NCI-H526 (cell line): ENCODE measurements at places on chromosomes 4 and X.
A peak's percentile ranks its signal among the peaks of the same experiment; 100 is the strongest.

DNA sequence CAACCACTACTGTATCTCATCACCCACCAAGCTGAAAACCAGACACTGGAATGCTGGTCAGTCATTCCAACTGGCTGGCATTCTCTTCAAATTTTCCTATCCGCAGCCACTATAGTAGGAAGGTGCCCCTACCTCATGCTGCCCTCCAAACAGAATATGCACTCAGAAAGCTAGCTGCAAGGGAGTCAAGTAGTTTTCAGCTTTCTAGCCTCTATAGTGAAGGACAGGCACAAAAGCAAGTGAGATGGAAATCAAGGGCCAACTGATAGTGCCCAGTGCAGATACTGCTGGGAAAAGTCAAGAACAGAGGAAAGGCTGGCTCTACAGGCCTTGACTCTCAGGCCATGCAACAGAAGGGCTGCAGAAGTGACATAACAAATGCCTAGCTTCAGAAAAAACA, 47.2 kb downstream of the BCOR start:
- DNase-seq: no peak

- no peak for DNase-seq
These were observed 59.4 kb downstream of the PHF8 start for GRCh38 chrX:53984895-53985294.

DNA sequence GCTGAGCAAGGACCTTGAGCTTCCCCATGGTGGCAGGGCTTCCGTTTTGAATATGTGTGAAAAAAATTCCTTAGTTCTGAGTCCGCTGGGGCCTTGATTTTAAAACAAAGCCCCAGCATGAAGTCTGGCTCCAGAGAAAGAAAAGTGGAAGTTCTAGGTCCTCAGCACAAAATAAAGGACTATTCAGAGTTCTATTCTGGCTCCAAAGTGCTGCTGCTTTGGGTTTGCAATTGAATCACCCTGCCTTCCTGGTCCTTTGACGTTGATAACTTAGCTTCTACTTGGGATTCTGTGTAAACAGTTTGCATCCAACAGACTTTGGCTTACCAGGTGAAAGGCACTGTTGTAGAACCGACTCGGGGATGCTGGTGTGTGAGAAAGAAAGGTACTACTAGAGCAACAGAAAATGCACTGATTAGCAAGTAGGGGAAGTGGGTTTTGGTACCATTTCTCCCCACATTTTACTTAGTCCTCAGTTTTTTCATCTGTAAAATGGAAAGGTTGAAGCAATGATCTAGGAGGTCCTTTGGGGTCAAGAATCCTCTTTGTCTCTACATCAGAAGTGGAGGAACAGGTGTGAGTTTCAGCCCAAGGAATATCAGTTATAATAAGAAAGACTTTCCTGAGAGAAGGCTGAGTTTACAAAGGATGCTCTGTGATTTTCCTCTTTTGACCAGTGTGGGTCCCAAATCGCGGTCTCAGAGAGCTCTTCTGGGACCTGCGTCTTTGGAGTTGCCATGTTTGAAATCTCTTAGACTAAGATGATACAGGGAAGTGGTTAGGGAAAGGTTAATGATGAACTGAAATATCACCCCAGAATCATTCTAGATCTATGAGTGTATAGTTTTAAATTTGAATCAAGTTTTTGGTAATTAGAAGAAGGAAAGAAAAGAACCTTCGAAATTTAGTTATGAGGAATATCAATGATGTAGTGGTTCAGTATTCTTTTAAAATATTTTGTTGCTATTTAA, 28.2 kb downstream of the IGFBP7 start:
- no peak for DNase-seq

DNA sequence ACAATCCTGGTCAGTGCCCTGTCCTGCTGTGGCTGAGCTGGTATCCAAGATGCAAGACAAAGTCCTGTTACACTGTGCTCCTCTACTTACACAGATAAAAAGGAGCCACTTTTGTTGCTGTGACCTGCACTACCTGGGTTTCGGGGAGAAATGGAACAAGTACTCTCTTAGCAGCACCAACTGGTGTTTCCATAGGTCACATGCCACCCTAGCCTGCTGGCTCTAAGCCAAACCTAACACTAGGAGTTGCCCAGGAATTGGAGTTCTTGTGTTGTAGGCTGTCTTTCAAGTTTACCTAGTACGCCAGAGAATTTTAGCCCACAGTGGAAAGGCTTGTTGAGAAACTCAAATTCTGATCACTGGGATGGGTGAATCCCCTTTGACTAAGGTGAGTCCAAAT, 727.4 kb downstream of the FAM133A start:
- no peak for DNase-seq

GRCh38 chrX:110214684-110215083, 103.2 kb downstream of the AMMECR1 start:
- no peak for DNase-seq

DNA sequence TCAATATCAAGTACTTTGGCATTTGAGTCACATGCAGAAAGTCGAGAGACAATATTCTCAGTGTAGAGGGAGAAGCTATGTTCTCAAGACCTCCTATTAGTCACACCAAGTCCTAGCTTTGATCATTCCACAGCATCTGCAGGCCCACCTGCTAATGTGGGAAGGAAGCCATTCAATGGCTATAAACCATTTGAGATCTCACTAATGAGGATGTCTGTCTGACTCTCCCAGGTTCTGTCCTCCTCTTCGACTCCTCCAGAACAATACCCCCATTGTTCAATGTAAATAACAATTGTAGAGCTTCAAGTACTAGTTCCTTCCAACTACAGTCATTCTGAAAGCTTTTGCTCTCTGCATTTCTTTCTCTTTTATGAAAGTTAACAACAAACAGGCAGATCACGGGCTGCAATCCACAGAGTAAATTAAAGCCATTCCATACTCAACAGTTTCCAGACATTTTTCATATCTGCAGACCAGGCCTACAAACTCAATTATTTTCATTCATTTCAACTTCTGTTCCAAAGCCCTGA, 140.2 kb upstream of the EDNRA start:
- DNase-seq: no peak

DNA sequence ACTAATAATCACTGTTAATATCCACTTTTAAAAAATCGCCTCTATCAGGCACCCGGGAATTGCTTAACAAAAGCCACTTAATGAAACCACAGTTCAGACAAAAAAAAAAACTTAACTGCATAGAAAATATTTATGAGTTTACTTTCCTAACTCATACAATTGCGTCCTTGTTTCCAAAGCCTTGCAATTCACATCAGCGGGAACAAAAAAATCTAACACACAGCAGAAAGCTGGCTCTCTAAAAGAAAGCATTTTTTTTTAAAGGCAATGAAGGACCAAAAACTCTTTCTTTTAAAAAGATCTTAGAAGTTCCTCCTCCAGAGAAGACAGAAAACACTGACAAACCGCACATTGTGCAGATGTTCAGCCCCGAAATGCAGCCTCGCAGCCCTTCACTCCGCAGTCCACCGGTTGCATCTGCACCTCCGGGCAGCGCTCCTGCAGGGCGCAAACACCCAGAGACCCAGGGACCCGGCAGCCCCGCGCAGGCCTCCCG, 812 bp downstream of the FAT1 start:
- DNase-seq: no peak

DNA sequence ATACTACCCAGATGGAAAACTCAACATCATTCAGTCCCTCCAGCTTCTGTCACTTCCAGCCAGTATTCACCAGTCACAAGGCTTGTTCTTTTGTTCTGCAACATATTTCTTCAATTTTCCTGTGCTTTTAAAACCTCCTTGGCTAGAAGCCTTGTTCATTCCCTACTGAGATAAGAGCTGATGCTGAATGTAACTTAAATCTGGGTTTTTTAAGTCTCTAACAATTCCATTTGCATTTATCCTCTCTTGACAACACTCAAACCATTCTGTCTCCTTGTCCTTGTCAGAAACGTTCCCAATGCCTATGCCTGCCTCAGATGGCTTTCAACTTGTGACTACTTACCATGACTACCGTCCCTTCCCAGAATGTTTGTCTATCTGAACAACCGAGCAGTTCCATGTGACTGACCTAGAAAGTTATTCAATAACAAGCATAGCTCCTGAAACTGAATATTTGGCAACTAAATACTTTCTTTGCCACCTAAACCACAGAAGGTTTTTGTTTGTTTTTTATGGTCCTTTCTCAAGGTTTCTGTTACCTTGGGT, 682.9 kb upstream of the GALNTL6 start:
- peak; percentile 3 for DNase-seq
